ENCODE measurements at places on chromosomes 4 and X.

DNA sequence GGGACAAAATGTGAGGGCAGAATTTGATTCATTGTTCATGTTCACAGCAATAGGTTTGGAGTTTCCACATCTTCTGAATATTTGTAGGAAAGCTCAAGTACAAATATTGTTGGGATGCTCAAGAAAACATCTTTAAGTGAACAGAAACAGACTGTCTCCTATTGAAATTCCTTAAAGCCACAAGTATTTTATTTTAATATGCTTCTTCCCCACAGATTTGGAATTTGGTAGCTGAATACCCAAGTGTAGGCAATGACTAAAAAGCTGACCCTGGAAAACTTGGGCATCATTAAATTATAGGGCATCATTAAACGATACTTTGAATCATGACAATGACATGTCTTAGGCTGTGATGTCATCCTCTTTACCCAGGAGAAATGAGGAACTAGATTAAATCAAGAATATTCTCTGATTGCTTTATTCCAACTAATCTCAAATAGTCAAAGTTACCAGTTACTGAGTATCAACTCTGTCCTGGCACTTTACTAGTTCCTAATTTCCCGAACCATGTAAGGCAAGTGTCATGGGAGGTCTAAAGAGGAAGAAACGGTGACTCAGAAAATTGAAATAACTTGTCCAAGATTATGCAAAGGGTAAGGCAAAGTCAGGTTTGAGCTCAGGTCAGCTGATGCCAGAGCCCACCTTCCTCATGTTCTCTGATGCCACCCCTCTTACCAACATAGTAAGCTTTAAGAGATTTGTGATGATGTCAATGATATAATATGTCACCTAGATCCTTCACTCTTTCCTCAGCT is 223.1 kb upstream of the LEF1 start:
- DNase-seq, result no peak

DNA sequence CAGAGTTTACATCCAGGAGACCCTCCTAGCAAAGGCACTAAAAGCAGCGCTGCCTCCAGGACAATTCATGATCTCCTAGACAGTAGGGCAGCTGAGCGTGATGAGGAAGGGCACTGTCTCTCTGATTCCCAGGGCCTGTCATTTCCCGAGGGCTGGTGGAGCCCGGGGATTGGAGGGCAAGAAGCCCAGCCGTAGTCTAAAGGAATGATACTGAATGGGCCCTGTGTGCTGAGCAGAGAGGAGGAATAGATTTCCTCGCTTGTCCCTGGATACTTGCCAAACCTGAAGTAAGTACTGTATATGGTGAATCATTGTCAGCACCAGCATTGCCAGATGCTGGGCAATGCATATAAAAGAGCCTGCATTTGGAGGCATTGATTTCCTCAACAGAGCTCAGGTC is 88.0 kb upstream of the SLITRK2 start:
- no peak for DNase-seq

DNA sequence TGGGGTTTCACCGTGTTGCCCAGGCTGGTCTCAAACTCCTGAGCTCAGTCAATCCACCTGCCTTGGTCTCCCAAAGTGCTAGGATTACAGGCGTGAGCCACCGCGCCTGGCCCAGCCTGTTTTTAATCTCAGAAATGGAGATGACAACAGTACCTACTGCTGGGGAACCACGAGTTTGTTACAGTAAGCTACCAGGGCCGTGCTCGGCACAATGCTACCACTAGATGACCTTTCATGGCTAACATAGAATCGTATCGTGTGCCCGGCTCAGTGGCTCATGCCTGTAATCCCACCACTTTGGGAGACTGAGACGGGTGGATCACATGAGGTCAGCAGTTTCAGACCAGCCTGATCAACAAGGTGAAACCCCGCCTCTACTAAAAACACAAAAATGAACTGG is 90.8 kb upstream of the SLC34A2 start:
- DNase-seq, result no peak

GRCh38 chr4:185874516-185875230 is 62.7 kb upstream of the SORBS2 start:
- no peak for DNase-seq

GRCh38 chr4:8472689-8473197 is 32.2 kb downstream of the TRMT44 start:
- DNase-seq, result no peak

GRCh38 chr4:173909294-173909693 is 374.2 kb downstream of the FBXO8 start:
- no peak for DNase-seq

DNA sequence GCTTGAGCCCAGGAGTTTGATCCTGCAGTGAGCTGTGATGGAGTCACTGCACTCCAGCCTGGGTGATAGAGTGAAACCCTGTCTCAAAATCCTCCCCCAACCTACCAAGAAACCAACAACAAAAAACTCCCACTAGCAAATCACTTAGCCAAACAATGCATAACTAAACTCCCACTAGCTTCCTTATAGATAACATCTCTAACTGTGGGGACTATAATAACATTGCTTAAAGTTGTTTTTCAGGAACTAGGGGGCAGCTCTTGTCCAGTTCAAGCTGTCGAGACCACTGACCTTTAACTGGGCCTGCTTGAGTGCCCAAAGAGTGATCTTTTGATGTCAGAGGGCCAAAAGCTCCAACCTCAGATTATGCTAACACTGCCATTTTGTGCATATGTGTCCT is 81.7 kb downstream of the FREM3 start:
- no peak for DNase-seq

GRCh38 chr4:156516698-156517097 is 454.9 kb downstream of the PDGFC start:
- no peak for DNase-seq

DNA sequence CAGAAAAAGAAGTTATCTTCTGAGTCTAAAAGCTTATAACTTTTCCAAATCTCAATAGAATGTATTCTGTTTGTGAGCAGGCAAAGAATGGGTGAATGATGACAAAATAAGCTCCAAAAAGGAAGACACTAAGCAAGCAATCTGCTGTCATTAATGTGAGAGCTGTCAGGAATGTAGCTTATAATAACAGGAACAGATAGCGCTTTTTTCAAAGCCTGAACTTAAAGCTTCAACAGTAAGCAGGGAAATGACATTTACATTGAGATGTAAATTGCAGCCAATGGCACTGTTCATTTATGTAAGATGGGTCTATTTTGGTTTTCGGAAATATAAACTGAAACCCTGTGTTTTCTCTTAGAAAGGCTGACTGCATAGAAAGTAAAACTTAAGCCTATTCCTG is 1005.9 kb downstream of the PDHA2 start:
- DNase-seq, result no peak

DNA sequence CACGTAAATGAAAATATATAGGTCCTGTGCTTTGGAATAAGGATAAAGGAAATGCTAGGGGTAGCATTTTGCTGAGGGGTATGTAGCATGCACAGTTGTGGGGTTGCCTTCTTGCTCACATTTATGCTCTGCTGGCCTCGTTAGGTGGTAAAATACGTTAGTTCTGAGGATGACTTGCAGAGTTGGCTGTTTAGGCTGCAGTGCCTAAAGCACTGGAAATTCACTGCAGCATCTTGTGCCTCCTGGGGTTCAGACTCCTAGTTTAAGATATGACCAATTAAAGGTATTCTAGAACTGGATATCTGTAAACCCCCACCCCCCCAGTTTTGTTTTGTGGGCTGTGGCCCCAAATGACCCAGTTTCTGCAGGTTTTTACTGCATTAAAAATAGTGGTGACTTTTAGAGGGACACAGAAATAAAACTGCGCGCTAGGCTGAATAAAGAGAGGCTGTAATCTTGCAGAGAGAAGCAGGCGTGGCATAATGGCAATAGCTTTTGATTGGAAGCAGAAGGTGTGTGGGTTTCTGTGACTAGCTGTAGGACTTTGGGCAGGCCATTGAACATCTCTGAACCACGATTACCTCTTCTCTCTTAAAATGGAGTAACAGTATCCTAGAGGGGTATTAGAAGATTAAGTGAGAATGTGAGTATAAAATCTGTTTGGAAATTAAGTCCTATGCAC is 79.3 kb downstream of the REPS2 start:
- DNase-seq, result no peak

DNA sequence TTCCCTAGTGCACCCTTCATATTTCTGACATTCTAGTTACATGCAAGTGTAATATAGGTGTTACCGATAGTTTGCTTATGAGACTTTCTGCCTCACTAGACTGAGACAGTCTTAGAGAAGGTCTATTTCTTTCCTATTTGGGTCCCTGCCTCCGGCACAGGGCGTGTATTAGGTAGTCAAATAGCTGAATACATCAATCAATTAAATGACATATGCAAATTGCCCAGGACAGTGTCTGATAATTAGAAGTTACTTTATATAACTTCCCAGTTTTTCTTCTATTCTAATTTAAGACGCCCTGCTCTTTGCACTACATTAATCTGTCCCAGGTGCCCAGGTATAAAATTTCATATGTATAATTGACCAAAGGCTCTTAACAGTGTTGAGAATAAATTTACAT is 264.2 kb downstream of the RAB28 start:
- no peak for DNase-seq

GRCh38 chrX:41602816-41603345 is 85.9 kb upstream of the GPR34 start:
- no peak for DNase-seq

GRCh38 chr4:79296768-79297428 is 29.0 kb downstream of the NAA11 start:
- DNase-seq, result no peak

DNA sequence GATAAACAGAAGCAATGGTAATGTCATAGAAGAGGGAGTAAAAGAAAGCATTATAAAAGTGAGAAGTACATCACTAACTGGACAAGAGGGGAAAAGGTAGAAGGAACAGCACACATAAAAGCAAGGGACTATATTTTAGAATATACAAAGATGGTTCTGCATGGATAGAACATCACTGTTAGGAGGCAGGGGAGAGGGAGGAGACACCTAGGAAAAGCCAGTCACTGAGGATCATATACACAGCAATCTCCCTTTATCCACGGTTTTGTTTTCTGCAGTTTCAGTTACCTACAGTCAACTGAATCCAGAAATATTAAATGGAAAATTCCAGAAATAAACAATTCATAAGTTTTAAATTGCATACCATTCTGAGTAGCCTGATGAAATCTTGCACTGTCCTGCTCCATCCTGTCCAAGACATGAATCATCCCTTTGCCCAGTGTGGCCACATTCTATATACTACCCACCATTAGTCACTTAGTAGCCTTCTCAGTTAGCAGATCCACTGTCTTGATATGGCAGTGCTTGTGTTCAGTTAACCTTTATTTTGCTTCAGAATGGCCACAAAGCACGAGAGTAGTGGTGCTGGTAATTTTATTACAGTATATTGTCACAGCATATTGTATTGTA is 74.2 kb downstream of the PPA2 start:
- DNase-seq, result no peak

DNA sequence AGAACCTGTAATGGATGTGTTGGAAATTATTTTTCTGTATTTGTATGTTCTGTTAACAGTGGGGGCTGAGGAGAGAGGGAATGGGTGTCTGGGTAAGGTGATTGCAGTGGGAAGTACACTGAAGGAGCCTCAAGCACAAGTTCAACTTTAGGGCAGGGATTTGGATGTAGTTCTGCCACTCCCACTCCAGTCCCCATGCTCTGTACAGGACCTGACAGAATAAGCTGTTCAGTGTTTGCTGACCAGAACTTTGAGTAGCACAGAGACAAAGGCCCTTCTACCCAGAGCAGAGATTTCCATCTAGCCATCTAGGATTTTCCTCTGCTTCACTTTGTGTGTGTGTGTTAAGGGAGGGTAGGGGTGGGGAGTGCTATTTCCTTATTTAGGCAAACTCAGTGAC is 49.2 kb downstream of the VSIG4 start:
- no peak for DNase-seq

DNA sequence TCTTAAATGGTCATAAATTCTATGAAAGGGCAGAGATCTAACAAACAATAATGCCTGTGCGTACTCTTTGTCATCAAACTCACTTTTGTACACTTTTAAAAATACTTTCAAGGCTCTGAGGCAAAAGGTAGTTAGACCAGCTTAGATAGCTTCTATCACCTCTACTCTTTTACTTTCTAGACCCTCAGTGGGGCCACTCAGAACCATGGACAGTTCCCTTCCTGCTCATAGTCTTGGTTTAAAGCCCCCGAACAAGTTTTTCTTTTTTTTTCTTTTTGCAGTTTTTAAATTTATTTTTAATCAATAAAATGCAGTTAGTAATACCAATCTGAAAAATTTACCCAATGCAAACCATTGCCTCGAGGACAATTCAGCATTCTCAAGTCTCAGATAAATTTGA is 460.5 kb upstream of the CNKSR2 start:
- DNase-seq, result no peak

GRCh38 chr4:179927473-179927872 is 2315.7 kb upstream of the TENM3 start:
- no peak for DNase-seq

- no peak for DNase-seq
Observed at GRCh38 chr4:141731481-141731880, 95.1 kb downstream of the IL15 start.

DNA sequence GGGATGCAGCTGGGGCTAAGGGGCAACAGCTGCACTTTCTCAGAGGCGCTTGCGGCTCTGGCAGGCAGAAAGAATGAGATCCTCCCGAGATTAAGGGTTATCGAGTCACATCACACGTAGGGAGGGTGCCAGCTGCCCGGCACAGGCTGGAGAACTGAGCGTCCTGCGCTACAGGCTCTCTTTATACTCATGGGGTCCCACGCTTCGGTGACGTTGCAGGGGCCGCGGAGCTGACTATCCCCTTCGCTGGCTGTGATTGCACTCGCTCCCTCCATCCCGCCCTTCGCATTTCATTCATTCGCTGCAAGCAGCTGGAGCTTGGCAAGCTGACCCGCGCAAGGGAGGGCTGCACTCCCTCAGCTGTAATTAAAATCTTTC is at the start of gene TACR3:
Gene TACR3 (minus strand): TSS at position 156 of the 378 bp plus-strand sequence. CDS start 310 bp downstream, outside the sequence.
- DNase-seq, result no peak

- DNase-seq, result no peak
Observed at GRCh38 chrX:44431194-44431593, 87.7 kb upstream of the EFHC2 start.

GRCh38 chr4:118369231-118369630 is 16.4 kb upstream of the PRSS12 start:
- DNase-seq, result no peak

DNA sequence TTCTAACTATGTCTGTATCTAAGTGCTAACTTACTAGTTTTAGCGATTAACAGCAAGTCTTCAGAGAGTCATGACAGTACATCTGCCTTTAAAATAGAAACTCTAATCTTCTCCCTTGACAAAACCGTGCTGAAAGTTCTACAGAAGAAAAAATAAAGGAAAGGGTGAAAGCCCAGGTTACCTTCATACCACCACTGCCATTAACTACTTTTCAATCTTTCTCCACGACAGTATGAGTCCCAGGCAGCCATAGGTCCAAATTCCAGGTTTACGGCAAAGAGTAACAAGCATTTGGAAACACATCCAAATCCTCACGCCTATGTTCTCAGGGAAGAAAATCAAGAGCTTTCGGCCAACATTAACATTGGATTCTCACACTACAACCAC is 12.4 kb upstream of the ZCCHC13 start:
- DNase-seq, result no peak

- DNase-seq, result no peak
Observed at GRCh38 chr4:188941524-188942119, 802.4 kb downstream of the TRIML1 start.

Measured in stimulated activated CD4-positive, alpha-beta T cell treated with anti-CD3 and anti-CD28 coated beads, Interleukin-15, amount 100 ng/mL, for 48 hours (primary cell).